Lung (tissue), 17 donors: ENCODE measurements at places on chromosomes 13 and 19.

GRCh38 chr13:73970421-73971055 is 163.7 kb downstream of the KLF12 start:
- H3K4me1 ChIP-seq = peaks cover 4% of the 10 kb centered on the region
- no peak overlapping the region for H3K27ac ChIP-seq
- H3K4me3 ChIP-seq = no peak overlapping the region
- no peaks in the 10 kb centered on the region for H3K36me3 ChIP-seq
- DNase-seq = no peak

GRCh38 chr13:72342364-72342763 is 385.1 kb downstream of the MZT1 start:
- no peak for DNase-seq
- no peaks in the 10 kb centered on the region for H3K4me1 ChIP-seq
- H3K27ac ChIP-seq = no peak overlapping the region
- no peaks in the 10 kb centered on the region for H3K36me3 ChIP-seq
- no peaks in the 10 kb centered on the region for H3K27me3 ChIP-seq
- no peak overlapping the region for H3K4me3 ChIP-seq

- no peak overlapping the region for H3K27ac ChIP-seq
- H3K4me3 ChIP-seq = no peak overlapping the region
- H3K27me3 ChIP-seq = peaks cover 26% of the 10 kb centered on the region
- H3K4me1 ChIP-seq = no peaks in the 10 kb centered on the region
These were observed 180.6 kb upstream of the SOX1 start for GRCh38 chr13:111886217-111886945.

- no peak overlapping the region for H3K27ac ChIP-seq
- no peak overlapping the region for H3K4me3 ChIP-seq
- H3K4me1 ChIP-seq = no peaks in the 10 kb centered on the region
- no peaks in the 10 kb centered on the region for H3K36me3 ChIP-seq
- DNase-seq = no peak
These were observed 3.7 kb upstream of the TYROBP start for GRCh38 chr19:35911790-35912189.
